ENCODE measurements at places on chromosomes 12 and 14.
A peak's percentile ranks its signal among the peaks of the same experiment; 100 is the strongest.

DNA sequence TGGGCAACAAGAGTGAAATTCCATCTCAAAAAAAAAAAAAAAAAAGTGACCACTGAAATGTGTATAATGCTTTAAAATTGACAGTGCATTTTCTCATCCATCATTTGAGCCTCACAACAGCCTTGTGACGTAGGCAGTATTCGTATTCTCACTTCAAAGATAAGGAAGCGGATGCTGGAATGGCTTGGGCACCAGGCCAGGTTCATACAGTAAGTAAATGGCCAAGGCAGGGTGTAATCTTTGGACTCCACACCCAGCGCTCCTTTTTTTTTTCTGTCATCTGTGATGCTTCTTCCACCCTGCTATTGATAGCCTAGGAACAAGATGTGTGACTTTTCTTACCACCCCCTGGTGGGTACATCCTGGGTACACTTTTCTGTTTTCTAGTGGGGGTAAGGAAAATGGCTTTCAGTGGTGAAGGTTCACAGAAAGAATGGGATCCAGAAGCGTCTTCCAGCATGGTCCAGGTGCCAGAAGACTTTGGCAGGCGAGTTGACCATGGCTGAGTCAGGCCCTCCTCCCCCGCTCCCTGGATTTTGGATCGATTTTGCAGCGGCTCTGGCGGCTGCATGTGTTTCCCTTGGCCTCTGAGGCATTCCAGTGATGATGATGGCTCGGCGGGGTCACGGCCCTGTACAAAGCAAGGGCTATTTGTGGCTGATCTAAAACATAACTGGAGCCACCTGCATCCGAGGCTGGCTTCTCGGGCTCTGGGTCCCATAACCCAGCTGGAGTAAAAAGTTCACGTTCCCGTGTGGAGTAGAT is 110.6 kb downstream of the CACNA1C start:
- no peak for DNase-seq

DNA sequence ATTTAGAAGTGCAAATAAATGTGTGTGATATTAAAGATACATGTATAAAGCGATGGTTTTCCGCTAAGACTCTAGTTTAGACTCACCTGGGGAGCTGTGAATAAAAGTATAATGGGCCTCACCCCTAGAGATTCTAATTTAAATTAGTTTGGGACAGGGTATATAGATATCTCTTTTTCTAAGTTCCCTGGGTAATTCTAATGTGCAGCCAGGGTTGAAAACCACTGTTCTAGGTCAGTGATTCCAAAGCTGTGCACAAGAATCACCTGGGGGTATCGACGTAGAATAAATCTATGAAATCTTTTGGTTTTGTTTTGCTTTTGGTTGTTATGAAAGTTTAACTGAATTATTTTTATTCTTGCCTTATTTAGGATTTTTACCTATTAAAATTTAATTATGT is 302.1 kb downstream of the KCNH5 start:
- DNase-seq = no peak

GRCh38 chr14:60760644-60761364 is 26.2 kb downstream of the MNAT1 start:
- DNase-seq = peak; percentile 72

GRCh38 chr14:80805136-80805535 is 136.4 kb downstream of the CEP128 start:
- DNase-seq = peak; percentile 5

DNA sequence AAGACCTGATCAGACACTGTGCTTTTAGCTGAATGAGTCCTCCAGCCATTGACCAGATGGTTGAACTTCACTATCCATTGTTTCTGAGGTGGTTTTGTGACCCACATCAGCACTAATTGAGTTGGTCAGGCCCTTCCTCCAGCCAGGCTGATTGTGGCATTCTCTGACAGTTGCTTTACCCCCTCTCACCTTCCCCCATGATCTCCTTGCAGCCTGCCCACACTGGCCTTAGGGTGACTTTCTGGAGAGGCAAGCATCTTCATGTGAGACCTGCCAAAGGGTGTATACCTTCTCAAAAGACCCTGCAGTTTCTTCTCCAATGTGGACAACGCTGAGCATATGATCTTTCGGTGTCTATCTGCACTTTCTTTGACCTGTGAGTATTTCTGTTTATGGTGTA is 83.9 kb downstream of the GPATCH2L start:
- no peak for DNase-seq

DNA sequence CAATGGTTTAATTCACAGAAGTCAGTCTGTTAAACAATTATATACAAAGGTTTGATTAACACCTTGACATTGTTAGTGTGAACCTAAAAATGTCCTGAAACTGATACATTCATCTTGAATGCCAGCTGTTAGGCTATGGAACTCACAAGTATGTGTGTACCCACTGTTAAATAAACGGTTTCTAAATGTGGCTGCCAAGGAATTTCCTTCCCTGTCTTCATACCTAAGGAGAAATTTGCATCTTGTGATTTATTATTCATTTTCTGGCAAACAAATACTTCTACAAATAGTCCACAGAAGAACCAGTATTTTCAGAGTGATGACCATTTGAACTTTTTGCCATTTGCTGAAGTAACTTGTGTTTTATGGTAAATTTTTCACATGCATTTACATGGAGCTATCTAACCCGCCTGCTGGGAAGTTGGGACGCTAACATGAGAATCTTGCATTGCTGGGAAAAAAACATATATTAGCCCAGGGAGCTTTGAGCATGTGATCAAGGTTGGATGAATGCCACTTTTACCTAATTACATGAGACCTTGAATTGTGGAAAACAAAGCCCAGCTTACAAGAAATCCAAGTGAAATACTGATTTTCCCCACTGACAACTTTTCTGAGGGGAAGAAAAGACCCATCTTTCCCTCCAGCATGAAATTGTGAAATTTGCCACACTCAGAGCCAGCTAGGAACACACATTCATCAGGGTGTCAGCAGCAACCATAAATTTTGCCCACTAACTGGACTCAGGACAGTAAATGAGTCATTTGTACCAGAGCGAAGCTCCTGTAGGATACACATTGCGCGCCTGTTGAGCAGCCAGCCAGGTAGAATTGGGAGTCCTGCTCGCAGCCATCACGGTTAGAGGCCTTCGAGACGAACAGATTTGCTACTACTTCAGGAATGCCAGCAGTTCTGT is 118.0 kb downstream of the KICS2 start:
- no peak for DNase-seq

DNA sequence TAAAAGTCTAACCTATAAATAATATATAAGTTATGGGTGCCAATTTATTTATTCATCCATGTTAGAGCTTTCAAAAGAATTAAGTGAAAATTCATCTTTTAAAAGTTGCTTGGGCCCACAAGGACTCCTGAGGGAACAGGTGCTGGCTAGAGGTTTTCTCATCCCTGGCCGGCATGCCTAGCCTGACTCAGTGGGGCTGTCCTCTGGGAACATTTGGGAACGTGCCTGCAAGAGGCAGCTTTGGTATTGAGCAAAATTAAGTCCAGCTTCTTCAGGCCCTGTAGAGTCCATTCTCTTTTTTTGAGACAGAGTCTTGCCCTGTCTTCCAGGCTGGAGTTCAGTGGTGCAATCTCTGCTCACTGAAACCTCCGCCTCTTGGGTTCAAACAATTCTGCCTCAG is 44.7 kb downstream of the SPTB start:
- no peak for DNase-seq

DNA sequence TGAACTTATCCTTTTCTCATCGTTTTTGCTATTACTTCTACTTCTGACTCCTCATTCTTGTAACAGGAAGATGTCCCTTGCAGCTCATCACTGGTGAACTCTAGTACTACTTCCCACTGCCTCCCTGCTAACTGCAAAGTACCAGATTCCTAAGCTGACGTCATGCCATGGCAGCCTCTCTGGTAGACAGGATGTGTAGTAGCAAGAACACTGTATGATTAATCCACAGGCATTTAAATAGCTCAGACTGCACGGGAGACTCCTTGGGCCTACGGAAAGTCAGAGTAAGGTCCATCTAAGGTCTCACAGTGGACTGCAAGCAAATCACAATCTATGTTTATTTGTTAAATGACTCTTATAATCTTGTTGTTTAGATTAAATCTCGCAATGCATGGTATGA is 43.5 kb downstream of the DNAI7 start:
- peak; percentile 93 for DNase-seq

- DNase-seq = no peak
These were observed 67.8 kb downstream of the HRK start for GRCh38 chr12:116813271-116814041.

DNA sequence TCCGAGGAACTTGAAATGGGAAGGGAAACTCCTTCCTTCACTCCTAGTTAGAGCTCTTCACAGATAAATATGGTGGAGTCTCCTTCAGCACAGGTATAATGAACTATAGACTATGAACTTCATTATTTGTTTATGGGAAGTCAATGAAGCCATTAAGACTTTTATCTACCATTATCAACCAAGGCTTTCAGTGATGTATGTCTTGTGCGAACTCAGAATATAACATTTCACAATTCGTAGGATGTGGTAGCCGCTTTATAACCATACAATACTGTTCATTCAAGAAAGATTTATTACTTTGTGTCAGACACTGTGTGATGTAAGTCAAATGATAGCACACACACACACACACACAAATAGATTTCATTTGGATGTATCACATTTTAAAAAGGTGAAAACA is 24.8 kb upstream of the ETNK1 start:
- no peak for DNase-seq

DNA sequence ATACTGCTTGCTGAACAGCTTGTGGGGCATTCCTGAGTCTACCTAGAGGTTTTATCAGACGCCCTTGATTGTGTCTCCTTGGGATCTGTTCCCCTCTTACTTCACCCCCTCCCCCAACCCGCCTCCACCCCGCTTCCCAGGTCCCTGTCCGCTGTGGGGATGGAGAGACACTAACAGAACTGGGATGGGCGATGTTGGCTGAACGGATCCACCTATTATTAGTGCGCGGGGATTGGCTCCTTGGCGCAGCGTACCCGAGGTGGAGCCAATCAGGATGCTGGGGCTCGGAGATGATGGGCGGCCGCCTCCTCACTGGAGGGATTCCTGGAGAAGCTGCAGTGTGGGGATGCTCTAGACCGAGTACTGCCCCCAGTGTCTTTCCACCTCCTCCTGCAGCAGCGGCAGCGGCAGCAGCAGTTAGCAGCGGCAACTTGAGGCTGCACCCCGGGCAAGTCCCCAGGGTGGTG is at the start of gene SYT1:
TSS of gene SYT1 (plus strand) at position 372 of the 467 bp plus-strand sequence.
- peak; percentile 99 for DNase-seq

DNA sequence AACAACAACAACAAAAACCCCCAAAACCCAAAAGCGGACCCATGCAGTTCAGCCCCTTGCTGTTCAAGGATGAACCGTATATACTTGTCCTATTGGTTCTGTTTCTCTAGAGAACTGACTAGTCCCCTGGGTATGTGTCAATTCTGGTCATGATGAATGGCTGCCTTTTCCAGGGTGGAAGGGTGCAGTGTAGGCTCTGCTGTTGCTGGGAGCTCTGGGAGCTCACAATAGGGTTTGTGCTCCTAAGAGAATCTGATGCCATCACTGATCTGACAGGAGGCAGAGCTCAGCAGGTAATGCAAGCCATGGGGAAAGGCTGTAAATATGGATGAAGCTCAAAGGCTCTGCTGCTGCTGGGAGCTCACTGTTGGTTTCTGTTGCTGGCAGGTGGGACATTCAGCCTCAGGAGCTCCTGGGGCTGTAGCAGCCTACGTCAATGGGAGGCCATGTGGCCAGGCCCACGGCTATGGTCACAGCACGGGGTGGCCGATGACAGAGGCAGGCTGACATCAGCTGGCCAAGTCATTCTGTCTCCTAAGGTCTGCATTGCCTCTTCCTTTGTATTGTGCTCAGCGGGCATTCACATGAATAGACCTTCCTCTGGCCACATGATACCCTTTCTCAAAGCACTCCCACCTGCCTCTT is 37.9 kb downstream of the DLK1 start:
- DNase-seq = no peak

- DNase-seq = no peak
These were observed 17.7 kb downstream of the ATP2B1 start for GRCh38 chr12:89690925-89691324.

- no peak for DNase-seq
These were observed 4.1 kb downstream of the MAP1LC3B2 start for GRCh38 chr12:116563262-116563661.

GRCh38 chr14:95478818-95479217 is 37.6 kb downstream of the SYNE3 start:
- no peak for DNase-seq

DNA sequence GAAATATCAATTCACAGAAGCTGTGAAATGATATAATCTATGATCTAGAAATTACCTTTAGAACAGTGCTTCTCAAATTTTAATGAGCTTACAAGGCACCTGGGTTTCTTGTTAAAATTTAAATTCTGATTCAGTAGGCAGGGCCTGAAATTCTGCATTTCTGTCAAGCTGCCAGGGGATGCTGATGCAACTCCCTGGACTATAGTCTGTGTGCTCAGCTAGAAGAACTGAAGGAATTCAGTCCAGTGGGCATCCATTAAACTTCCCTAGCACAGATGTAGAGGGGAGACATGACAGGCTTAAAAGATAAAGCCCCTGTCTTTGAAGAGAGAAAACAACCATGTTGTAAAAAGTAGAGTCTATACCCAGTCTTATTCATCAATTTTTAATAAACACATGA is 441.8 kb downstream of the TMTC2 start:
- no peak for DNase-seq

DNA sequence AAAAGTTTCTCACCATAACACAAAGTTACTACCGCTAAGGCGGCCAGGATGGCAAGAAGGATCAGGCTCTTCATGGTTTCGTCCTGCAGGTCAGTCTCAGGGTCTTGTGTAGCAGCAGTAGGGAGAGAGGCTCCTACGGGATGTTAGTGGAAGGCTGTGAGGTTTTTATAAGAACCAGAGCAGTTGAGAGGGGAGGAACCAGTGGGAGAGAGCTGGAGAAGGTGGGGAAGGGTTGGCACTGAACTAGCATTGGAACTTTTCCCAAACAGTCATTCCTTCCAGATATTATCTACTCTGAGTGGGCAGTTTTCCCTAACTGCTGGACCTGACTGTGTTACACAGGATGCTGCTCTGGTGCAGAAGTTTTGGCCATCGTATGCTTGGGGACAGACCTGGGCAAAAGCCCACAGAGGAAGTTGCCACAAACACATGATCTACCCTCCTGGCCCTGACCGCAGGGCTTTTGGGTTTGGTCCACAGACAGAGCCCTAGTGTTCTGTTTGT is at the start of gene MGP:
TSS of gene MGP (minus strand) at position 137 of the 504 bp plus-strand sequence. CDS start at position 74, 63 bp downstream.
- peak; percentile 29 for DNase-seq

- DNase-seq = no peak
These were observed 172.2 kb upstream of the DDHD1 start for GRCh38 chr14:53325176-53325806.

Data from DMS53 (cell line).